Esophagus mucosa (tissue), 1 donor: ENCODE measurements at places on chromosomes 12 and 14.

GRCh38 chr12:102756530-102756929 is 160.5 kb downstream of the PAH start:
- no peak for ATAC-seq

- peak; percentile 69 for ATAC-seq
Measured at GRCh38 chr12:12032260-12032791, 38.4 kb upstream of the BCL2L14 start.

GRCh38 chr12:124827588-124828184 is 36.0 kb downstream of the SCARB1 start:
- ATAC-seq = no peak

GRCh38 chr14:61644834-61645233 is 50.5 kb upstream of the HIF1A start:
- no peak for ATAC-seq

DNA sequence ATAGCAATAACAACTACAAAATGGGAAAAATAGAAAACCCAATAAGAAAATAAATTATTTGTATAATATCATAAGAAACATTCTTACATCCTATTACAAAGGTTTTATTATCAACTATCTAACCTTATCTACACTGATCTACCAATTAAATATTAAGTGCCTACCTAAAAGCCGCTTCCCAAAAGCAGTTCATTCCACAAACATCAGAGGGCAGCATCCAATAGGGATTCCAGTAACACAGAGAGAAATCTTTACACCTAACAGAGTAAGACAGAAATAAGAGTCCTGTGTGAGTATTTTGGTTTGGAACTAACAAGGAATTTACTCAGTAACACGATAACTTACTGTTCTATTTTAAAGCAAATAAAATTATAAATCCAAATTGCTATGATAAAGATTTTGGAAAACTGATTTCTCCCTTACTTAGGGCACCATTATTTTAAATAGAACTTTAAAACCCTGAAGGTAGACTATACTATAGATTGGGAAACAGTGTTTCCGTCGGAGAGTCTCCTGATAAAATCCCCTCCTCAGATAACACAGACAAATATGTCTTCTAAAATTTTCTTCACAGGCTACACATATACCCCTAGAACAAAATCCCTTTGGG is 15.0 kb downstream of the GXYLT1 start:
- peak; percentile 73 for ATAC-seq

- ATAC-seq = no peak
Measured at GRCh38 chr12:118625050-118625675, 248.8 kb downstream of the SUDS3 start.

DNA sequence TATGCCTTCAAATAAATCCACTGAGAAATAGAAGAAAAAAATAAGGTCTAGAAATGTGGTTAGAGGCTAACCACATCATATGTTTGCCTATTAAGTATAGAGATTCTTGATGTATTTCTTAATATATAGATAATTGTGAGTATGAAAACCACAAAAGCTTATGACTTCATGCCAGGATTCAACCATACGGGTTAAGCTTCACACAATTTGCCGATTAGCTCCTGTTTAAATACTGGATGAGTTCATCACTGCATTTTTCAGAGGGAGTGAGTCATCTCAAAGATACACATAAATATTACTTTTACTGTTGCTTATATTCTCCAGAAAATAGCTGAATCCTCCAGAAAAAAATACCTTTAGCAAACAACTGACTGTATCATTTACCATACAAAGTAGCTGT is 79.6 kb downstream of the RPL10L start:
- no peak for ATAC-seq

DNA sequence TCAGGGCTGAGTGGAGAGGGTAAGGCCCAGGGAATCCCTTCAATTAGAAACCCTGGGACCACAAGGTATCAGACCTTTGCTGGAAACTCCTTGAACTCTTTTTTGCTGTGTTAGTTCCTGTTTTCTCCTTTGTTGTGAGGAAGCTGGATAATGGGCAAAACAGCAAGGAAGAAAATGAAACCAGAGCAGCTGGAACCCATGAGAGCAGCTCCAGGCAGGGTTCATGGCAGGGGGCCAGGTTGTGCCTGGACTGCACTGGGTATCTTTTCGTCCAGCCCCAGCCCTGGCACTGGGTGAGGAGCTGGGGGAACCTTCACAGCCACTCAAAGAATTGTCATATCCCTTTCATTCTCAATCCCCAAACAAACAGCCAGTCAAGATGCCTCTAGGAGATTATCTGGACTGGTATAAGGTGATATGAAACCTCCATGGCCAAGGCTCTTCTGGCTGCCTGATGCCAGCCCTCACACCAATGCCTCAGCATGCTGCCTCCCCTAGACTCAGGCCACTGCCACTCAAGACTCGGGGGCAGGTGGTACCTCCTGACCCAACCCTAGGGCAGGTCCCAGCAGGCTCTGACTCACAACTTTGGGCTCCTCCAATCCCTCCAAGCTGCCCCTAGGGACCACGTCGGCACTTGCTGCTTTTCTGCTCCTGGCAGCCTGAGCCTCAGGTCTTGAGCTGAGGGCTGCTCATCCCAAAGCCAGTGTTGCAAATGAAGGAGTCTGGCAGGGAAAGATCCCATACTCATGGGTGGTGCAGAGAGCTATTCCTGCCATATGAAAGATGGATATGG is 16.5 kb downstream of the FAM186B start:
- ATAC-seq = peak; percentile 39

GRCh38 chr12:6074979-6075585 is 49.4 kb downstream of the VWF start:
- ATAC-seq = no peak

- no peak for ATAC-seq
Measured at GRCh38 chr12:13154027-13154538, 42.4 kb upstream of the EMP1 start.

DNA sequence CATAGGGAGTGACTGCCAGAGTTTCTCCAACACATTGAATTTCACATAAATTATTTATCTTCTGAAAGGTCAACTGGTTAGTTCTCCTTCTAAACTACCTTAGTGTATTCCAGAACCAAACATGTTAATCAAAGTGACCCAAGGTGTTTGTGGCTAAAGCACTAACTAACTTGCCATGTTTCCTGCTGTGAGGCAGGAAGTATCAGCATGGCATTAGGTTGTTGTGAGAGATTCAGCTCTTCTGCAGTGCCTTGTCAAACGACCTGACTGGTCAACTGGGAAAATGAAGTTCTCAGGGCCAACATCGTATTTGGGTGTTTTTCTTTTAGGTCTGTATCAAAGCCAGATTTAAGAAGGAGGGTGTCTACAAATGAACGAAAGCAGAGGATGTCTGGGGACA is 448.1 kb downstream of the APAF1 start:
- no peak for ATAC-seq

- peak; percentile 3 for ATAC-seq
Measured at GRCh38 chr14:105093038-105093430, 27.8 kb upstream of the GPR132 start.

GRCh38 chr12:52815161-52815560 is 1.2 kb upstream of the KRT4 start:
- no peak for ATAC-seq

- no peak for ATAC-seq
Measured at GRCh38 chr14:104395276-104395675, 184.3 kb upstream of the C14orf180 start.
